ENCODE measurements at places on chromosomes 3 and 15. TPM values are rescaled to one million over a fixed set of nuclear protein-coding genes. Genes with fewer than 3 reads are reported as not detected.

LRRC28 gene
- 39.3 TPM for total RNA-seq

DNA sequence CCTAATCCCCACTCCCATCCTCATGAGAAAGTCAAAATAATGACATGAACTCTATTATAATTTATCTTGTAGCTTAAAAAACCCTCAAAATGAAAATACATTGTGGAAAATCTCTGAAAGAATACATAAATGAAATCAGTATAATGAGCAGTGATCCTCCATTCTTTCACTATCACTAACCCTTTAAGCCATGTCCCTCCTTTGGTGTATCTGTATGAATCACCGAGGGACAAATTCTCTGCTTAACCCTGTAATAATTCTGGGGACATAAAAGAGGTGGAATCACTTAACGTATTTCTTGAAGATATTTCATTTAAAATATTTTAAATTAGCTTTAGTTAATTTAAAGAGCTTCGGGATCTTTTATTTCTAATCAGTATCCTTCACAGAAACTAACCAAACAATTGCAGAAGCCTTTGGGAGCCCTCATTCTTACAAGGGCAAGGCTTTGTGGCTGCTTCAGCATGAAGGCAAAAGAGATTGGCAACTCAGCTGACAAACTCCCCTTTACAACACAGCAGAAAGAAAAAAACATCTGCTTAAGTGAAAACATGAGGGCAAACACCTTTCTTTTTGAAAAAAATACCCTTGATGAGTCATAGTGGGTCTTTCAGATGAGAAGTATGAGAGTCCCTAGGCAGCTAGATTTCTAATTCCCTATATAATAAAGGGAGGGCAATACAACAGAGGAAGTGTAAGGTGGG is 44.0 kb upstream of the ALCAM start:
- no peak for DNase-seq

VGLL3 gene
- total RNA-seq = 0.15 TPM

BCL2A1 gene
- total RNA-seq = 4.7 TPM

DNA sequence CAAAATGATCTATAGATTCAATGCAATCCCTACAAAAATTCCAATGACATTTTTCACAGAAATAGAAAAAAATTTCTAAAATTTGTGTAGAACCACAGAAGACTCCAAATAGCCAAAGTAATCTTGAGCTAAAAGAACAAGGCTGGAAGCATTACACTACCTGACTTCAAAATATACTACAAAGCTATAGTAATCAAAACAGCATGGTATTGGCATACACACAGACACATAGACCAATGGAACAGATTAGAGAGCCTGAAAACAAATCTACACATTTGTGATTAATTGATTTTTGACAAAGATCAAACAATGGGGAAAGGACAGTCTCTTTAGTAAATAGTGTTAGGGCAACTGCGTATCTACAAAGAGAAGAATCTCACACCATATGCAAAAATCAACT is 45.3 kb upstream of the RYK start:
- DNase-seq = no peak

DNA sequence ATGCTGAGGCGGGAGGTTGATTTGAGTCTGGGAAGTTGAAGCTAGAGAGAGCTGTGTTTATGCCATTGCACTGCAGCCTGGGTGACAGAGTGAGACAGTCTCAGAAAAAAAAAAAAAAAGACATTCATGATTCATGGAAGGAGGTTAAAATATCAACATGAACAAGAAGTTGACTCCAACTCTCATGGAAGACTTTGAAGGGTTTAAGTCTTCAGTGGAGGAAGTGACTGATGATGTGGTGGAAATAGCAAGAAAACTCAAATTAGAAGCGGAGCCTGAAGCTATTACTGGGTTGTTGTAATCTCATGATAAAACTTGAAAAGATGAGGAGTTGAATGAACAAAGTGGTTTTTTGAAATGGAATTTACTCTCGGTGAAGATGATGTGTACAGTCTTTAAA is 491.8 kb downstream of the SQOR start:
- no peak for DNase-seq

AMOTL2 gene
- 146 TPM for total RNA-seq

GRCh38 chr15:74375303-74375693 is 7.9 kb upstream of the CYP11A1 start:
- peak; percentile 71 for DNase-seq

DNA sequence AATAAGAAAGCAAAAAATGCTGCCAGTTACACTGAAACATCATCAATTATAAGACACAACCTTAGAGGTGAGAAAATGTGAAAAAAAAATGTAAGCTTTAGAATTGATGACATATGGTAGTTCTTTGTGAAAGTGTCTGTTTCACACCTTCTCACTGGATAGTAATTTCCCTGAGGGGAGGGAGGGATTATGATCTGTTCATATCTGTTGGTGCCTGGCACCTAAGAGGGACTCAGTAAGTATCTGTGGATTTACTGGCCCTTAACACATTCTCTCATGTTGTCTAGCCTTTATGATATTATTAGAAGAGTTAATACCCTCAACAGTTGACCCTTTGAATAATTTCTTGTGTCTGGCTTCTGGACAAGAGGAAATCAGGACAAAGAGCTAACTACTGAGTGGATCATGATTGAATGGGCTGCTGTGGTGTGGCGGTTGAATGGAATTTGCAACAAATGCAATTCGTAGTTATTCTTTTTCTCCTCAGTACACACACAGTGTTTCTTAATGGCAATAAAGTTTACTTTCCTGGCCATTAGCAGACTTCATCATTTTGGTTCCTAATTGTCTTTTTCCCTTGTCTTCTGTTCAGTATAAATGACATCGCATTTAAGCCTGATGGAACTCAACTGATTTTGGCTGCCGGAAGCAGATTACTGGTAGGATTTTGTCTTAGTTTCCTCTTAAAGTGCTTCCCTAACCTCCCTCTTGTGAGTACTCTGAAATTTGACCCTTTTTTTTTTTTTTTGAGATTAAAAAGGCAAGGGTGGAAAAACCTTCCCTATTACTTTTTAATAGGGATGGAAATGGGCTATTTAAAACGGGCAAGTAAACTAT is 9.5 kb downstream of the IFT122 start:
- no peak for DNase-seq

NIPA2 gene
- total RNA-seq = 94.8 TPM

PAK6 gene
- 6.3 TPM for total RNA-seq

CACNA2D3 gene
- total RNA-seq = 0.41 TPM

GRCh38 chr3:195905970-195906864 is 2.1 kb downstream of the TNK2 start:
- no peak for DNase-seq

- no peak for DNase-seq
These were observed 16.9 kb upstream of the IFT57 start for GRCh38 chr3:108239082-108239481.

DNA sequence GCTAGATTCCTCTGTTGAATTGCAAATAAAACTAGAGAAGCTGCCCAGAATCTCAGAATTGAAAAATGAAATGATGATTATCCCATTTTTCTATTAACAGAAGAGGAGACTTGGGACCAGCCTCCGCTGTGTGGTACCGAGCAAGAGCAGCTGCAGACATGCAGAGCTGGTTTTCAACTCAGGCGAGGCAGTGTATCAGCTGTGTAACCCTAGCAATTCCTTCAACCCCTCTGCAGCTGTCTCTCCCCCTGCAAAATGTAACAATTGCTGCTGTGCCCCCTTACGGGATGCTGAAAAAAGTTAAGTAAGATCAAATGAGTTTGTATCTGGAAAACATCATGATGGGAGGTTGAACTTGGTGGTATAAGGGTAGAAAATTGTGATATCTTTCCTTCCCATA is 98.5 kb upstream of the C3orf80 start:
- no peak for DNase-seq

DNA sequence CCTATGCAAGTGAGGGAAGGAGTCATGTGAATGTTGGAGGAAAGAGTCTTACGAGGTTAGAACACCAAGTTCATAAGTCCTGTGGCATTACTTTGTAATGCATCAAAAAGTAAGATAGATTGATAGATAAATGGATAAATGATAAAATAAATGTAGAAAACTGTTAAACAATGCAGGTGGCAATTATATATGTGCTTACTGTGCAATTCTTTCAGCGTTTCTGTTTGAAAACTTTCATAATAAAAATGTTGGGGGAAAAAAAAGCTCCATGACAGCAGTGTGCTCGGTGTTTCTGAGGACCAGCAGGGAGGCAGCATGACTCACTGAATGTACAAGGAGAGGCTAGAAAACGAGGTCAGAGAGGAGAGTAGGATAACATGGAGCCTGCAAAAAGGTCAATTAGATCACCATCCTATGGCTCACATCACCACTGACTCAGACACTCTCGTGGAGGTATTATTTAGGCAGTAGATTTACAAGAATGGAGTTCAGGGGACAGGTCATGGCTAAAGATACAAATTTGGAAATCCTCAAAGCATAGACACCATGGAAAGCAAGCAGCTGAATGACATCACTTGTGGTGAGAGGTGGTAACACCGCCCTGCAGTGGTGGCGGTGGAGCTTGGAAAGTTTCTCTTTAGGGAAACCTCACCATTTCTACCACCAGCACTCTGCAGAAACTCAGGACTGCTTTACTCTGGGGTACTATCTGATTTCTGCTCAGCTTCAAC is 219.8 kb downstream of the CTNNB1 start:
- DNase-seq = peak; percentile 69

NRROS gene
- 8.8 TPM for total RNA-seq

- no peak for DNase-seq
These were observed 8.9 kb downstream of the PDE8A start for GRCh38 chr15:84990507-84990906.

DNA sequence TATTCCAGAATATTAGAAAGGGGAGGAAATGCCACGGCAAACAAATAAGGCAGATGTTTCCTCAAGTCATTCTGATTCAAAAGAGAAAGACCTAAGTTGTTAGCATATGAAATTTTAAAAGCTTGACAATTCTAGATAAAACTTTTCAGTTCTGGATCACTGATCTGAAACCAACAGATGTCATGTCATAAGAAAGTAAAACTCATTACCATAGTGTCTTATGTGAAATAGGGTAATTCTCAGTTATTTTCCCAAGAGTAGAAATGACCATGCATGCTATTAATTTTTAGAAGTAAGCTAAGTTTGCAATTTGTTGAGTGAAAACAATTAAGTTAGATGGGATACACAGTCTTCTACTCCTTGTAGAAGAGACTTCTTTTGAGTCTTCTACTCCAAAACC is 630.3 kb downstream of the NAALADL2 start:
- DNase-seq = no peak

GRCh38 chr3:185363662-185364203 is 797 bp downstream of the MAP3K13 start:
- no peak for DNase-seq

ADGRG7 gene
- total RNA-seq = not detected

REC114 gene
- not detected for total RNA-seq

DNA sequence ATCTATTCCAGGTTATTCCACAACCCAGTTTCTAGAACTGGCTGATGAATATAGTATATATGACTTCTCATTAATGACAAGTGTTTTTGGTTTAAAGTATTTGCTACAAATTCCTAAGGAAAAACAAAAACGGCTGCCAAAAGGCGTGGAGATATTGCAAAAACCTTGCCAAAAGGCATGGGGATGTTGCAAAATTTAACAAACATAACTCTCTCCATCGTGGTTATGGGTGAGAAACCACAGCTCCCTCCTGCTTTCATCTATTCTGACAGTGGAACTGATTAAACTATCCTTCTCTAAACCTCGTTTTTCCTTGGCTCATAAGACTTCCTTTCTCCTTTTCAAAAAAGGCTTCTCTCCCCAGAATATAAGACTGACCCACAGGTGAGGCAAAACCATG is 342.0 kb upstream of the PDZRN3 start:
- no peak for DNase-seq

DNA sequence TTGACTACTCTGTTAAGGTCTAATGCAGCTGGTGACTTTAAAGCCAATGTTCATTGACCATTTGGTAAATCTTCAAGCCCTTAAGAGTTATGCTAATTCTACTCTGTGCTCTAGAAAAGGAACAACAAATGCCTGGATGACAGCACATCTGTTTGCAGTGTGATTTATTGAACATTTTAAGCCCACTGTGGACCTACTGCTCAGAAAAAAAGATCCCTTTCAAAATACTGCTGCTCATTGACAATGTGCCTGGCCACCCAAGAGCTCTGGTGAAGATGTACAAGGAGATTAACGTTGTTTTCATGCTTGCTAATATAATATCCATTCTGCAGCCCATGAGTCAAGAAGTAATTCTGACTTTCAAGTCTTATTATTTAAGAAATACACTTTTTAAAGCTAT is 110.8 kb downstream of the TBC1D5 start:
- no peak for DNase-seq

DNA sequence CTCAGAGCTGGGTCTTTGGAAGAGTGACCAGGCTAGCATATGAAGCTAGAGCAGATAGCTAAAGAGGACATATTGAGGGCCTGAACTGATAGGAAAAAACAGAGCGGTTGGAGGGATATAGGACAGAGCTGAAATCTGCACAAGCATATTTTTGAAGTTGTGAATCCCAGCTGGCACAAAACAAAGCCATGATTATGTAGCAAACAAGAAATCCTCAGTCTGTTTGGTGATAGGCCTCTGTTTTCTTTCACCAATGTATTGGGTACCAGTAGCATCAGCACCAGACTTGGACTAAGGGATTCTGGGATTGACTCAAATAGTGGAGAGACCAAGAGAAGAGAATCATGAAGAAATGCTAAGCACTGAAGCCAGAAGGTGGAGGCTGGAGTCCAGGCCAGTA is 151.0 kb downstream of the FAM43A start:
- no peak for DNase-seq

ATP1B3 gene
- 201 TPM for total RNA-seq

- DNase-seq = no peak
These were observed 81.9 kb downstream of the CHL1 start for GRCh38 chr3:278300-279064.

DNA sequence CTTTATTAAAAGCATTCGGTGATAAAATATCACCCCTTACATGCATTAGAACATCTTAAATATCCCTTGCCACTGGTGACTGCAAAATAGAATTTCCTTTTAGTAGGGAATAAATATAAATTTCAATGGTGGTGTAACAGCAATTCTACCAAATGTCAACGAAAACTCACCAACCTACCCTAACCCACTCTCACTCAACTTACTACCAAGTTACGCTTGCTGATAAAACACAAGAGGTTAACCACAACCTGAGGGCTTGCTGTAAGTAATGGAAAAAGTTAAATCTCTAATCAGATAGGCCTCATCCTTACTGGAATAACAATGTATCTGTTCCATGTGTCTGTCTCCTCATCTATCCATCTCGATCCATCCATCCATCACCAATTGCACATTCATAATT is 274.7 kb downstream of the FOXP1 start:
- DNase-seq = no peak

All from Panc1 (cell line).